Fibroblast of the aortic adventitia (primary cell): ENCODE measurements at places on chromosomes 4 and X.

DNA sequence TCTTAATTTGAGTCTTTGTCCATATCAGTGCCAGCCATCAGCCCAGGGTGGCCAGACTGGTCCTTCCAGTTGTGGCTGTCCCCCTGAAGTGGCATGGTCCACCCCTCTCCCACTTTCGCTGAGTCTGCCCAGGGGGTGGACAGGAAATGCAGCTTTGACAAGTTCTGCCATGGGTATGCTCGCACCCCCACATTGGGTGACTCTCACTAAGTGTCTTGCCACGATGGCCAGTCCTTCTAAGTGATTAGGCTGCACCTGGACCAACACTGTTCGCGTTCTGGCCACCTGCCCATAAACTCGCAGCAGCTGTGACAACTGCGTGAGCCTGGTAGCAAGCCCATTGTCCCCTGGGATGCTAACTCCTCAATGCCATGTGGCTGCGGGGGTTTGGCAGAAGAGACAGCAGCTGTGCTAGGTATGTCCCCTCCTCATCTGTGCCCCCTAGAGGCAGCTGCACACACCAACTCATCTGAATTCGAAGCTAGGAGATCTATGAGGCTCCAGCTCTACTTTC, 10.0 kb upstream of the LNX1 start:
- no peak for DNase-seq

- DNase-seq, result no peak
Measured at GRCh38 chr4:78162342-78162741, 105.2 kb downstream of the FRAS1 start.

- no peak for DNase-seq
Measured at GRCh38 chr4:67926485-67926884, 36.8 kb downstream of the TMPRSS11A start.

GRCh38 chrX:134736356-134736755, 78.1 kb upstream of the PLAC1 start:
- DNase-seq, result no peak

DNA sequence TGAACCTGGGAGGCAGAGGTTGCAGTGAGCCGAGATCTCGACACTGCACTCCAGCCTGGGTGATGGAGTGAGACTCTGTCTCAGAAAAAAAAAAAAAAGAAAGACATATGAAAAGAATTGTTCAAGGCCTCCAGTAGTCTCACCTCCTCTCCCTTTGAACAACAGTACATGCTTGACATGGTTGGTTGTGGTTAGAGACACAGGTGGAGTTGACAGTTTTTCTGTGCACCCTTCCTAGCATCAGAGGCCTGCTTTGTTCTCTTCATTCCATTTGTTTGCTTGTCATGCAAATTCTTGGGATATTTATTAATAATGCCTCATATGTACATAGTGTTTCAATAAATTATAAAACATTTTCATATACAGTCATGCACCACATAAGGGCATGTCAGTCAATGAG, 18.3 kb upstream of the PDCL2 start:
- no peak for DNase-seq

GRCh38 chr4:77959566-77960338, 97.1 kb downstream of the MRPL1 start:
- peak; percentile 83 for DNase-seq

- DNase-seq, result no peak
Measured at GRCh38 chr4:1757836-1758235, 35.3 kb upstream of the FGFR3 start.

DNA sequence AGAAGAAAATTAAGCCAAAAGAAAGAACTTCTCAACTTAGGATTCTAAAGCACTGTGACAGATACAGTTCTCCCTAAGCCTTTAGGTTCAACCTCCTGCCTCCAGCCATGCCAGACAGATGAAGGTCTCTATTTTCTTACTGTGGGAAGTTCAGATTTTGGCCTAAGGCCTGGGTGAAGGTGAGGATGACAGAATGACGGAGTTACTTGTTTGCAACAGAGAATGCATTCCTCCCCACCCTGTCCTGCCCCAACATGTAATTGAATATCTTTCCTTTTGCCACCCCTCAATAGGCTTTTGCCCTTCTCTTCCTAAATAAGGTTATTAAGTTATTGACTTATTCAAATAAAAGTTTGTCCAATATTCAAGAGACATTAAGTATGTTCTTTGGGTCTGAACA, 25.6 kb downstream of the SLC16A2 start:
- DNase-seq, result no peak

- DNase-seq, result no peak
Measured at GRCh38 chr4:26819478-26820095, 41.1 kb upstream of the STIM2 start.

GRCh38 chrX:8462488-8462887, 2.1 kb upstream of the VCX3B start:
- no peak for DNase-seq

GRCh38 chr4:185626798-185627197, 91.5 kb upstream of the PDLIM3 start:
- DNase-seq, result no peak

GRCh38 chrX:151870602-151871001, 42.1 kb upstream of the MAGEA4 start:
- DNase-seq, result peak; percentile 91

GRCh38 chrX:6163721-6164120, 64.9 kb downstream of the NLGN4X start:
- no peak for DNase-seq
